NCI-H1105 (cell line): ENCODE measurements at places on chromosomes 7 and 10.

- DNase-seq, result no peak
Observed at GRCh38 chr10:34622945-34623344, 192.2 kb downstream of the PARD3 start.

GRCh38 chr7:112594397-112594796 is 113.6 kb downstream of the LSMEM1 start:
- DNase-seq, result no peak

DNA sequence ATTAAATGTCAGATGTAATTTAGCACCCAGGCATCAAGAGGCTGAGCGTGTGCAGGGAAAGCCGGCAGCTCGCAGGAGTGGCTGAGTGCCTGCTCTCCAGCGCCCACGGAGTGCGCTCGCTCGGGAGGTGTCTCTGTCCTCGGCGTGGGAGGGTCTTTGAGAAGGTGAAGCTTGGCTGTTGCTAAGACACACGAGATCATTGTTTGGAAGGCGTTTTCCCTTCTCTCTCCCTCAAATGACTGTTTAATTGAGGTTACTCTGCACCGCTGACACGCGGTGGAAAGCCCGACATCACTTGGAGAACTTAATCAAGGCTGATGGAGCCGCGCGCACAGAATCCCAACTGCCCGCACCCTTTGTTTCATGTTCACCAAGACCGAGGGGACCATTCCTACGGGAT is 414.6 kb downstream of the DNAJB6 start:
- DNase-seq, result no peak

DNA sequence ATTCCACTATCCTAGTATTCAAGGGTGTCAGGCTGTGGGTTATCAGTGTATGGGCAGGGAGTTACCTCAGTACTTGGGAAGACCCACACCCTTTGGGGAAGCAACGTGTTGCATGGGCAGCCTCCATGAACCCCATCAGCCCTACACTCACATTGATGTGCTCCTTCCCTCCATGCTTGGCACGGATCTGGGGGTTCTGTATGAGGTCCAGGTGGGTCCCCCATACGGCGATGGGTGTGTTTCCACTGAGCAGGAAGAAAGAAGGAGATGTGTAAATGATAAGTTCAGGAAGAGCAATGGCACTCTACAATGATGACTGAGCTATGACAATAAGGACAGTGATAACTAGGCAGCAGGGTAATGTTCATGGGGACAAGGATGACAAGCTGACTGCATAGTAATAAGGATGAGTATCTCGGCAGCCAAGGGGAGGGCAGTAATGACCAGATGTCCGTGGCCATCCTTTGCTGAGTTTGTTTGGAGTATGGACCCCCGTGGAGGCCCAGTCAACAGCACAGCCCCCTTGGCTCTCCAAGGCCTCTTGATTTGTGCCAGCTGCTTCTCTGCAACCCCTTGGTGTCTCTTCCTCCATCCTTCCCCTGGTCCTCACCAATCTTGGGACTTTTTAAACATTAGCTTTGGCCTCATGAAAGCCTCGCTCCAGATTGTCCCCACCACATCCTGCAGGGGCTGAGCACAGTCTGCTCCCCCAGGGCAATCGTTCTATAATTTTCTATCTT is 394.2 kb downstream of the PLXNA4 start:
- DNase-seq, result no peak

DNA sequence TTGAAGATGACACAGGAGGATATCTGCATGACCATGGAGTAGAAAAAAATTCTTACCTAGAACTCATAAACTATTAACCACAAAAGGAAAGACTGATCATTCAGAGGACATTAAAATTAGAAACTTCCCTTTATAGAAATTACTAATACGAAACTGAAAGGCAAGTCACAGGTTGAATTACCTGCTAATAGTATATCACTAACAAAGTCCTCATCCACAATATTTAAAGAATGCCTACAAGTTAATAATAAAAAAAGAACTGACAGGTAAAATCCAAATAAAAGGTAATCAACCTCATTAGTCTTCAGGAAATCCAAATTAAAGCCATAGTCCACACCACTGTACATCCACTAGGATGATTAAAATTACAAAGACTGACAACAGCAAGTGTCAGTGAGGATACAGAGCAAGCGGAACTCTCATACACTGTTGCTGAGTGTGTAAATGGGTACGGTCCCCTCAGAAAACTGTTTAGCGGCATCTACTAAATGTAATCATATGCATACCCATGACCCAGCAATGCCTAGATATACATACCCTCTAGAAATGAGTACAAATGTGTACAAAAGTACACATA is 71.2 kb downstream of the ARHGAP21 start:
- no peak for DNase-seq
